Skeletal muscle cell (primary cell): ENCODE measurements at places on chromosomes 11 and 22.
A peak's percentile ranks its signal among the peaks of the same experiment; 100 is the strongest.

DNA sequence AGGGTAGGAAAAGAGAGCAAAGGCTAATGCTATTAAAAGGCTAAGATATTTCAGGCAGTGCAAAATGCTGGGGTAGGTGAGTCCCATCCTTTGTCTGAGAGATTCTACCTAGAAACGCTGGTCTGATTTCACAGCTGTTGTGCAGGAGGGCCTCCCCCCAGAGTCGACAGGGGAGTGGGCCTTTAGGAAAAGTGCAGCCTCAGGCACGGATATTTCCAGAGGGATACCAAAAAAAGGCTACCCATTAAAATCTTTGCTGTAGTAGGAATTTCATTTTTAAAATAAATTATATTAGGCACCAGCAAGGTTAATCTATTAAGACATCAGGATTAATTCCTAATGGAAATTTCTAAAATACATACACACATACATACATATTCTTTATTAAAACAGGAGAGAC is 280.5 kb downstream of the OPCML start:
- no peak for DNase-seq

GRCh38 chr11:40161854-40162410 is 1297.5 kb downstream of the LRRC4C start:
- no peak for DNase-seq

DNA sequence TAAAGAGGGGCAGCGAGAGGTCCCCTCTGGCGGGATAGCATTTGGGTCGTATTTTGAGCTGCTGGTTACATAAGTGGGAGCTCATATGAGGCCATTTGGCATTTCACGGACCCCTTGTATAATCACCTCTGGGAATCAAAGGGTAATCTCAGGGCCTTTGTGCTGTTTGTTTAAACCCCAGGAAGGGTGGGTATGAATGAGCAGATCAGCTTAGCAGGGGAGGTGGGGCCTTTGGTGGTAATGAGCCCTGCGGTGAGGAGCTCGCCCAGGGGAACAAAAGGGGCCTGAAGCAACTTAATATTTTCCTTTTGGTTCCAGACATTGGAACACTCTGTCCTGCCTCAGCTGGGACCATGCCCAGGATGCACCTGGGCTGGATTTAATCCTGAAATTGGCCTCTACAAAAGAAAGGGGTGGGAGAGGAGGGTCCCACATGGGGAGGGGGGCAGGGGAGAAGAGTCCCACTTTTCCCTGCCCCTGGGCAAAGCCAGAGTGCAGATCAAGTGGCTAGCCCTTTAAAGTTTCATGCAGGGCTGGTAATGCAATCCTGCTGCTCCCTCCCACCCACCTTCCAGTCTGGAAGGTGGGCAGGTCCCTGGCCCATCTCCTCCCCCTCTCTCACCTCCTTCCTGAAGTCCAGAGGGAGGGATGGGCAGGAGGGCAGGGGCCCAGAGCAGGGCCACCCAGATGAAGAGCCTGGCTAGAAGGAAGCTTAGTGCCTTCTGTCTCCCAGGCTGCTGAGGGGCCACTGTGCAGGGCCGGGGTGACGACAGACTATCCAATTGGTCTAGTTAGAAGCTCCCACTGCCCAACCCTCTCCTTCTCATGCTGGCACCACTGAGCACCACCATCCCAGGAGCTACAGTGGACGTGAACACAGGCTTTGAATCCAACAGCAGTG is 10.5 kb downstream of the TSKU start:
- peak; percentile 62 for DNase-seq

DNA sequence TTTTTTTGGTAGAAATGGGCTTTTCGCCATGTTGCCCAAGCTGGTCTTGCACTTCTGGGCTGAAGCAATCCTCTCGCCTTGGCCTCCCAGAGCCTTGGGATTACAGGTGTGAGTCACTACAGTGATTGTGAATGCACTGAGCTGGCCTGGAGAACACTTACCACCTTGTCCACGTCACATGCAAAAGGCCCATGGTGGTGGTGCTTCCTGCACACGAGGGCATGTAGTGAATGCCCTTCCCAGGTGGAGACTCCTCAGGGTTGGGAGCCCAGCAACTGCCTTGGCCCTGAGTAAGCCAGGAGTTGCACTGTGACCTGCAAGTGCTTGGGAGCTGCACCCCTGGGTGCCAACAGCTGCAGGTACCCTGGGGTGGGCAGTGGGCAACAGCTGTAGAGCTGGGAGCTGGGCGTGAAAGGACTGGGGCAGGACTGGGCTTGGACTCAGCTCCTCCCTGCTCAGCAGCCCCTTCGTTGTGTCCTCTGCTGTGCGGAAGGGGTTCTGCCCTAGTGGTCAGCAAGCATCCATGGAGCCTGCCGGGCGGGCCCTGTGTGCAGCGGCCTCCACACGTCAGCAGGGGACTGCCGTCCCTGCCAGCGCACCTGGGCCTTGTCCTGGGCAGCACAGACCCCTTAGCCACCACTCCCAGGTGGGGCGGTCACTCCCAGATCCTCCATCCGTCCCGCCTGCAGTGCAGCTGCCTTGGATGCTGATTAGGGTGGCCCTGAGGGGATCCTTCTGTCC is 9.3 kb upstream of the ADORA2A start:
- no peak for DNase-seq

GRCh38 chr11:100574894-100575769 is 112.0 kb upstream of the ARHGAP42 start:
- DNase-seq = no peak

DNA sequence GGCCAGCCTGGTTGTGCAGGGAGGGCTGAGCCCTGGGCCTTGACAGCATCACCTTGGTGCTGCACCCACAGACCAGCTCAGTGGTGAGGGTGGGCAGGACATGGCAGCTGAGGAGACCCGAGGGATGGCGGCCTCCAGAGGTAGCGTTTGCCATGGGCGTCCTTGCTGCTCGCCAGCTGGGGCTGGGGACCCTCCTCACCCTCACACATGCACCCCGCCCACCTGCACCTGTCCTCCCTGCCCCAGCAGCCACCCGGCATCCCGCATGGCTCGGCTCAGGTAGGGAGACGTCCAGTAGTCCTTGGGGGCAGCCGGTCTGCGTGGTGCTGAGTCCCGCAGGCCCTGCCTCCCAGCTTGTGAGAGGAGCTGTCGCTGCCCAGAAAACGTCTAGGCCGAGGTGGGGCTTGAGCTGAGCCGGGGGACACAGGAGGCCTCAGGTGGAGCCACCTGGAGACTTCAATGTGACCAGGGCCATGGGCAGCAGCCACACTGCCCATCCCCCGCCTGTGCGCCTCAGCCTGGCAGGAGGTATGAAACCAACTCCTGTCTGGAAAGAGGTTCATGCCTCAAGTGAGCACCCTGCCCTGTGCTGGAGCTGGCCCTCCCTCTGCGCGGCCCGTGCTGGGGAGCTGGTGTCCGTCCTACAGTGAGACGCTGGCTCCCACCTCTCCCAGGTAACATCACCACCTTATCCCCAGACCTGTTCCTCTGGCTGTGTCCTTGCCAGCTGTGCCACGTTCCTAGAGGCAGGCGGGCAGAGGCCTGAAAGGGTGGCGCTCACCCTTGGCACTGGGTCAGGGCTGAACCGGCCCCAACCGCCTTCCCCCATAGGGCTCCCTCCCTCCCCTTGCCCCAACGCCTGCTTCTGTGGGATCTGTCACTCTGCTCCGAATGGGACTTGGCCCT is 3.3 kb upstream of the TRABD start:
- no peak for DNase-seq

GRCh38 chr11:103488579-103488978 is 379.4 kb downstream of the DYNC2H1 start:
- no peak for DNase-seq

GRCh38 chr11:92332986-92333385 is 108.4 kb downstream of the FAT3 start:
- peak; percentile 55 for DNase-seq

DNA sequence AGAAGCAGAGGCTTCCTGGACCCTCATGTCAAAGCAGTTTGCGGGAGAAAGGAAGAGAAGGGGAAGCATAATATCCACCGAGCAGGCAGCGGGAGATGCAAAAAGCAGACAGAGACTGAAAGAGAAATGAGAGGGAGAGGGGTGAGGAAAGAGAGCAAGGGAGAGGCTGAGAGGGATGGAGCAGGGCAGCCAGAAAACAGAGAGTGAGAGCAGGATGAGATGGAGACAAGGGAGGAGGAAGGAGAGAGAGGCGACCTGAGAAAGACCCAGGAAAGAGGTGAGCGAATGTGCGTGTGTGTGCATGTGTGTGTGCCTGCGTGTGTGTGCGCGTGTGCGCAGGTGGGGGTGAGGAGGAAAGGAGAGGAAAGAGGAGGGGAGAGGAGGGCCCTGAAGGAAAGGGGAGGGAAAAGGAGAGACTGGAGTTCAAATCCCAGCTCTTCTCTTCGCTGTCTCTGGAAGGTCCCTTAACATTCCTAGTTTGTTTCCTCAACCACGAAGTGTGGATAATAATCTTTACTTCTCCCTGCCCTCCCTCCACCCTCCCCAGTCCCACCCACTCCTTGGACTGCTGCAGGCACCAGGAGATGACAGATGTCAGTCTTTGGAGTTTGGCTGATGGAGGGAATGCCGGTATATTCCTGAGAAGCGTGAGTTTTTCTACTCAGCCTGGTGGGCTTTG is 67.9 kb downstream of the ISX start:
- no peak for DNase-seq

DNA sequence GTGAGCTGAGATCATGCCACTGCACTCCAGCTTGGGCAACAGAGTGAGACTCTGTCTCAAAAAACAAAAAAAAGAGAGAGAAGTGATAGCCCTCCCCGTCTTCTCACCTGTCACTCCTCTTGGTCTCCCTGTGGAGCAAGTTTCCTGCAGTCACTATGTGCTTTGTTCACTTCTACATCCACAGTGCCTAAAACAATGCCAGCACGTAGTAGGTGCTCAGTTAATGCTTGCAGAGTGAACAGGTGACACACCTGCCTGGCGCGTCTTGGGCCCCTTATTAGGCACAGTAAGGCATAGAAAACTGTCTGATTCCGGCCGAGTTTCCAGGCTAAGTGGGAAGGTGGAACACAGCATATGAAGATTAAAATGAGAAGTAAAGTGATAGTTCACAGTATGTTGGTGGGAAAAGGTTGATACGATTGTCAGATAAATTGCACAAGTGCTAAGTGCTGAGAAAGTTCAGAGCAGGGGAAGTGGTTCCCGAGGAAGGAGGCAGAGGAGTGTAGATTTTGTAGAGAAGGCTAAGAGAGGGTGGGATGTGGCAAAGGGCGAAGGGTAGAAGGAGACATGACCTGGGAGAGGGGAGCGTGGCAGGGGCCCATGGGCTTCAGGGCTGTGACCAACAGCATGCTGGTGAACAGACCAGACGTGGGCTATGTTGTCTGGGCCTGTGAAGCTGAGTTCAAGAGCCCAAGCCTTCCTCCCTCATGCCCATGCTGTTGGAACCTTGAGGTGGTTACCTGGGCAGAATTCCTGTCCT is 41.9 kb downstream of the BCR start:
- no peak for DNase-seq

GRCh38 chr11:119461229-119461963 is 38.4 kb upstream of the THY1 start:
- no peak for DNase-seq

- DNase-seq = peak; percentile 41
Measured at GRCh38 chr11:111631666-111632039, 29.4 kb downstream of the SIK2 start.

DNA sequence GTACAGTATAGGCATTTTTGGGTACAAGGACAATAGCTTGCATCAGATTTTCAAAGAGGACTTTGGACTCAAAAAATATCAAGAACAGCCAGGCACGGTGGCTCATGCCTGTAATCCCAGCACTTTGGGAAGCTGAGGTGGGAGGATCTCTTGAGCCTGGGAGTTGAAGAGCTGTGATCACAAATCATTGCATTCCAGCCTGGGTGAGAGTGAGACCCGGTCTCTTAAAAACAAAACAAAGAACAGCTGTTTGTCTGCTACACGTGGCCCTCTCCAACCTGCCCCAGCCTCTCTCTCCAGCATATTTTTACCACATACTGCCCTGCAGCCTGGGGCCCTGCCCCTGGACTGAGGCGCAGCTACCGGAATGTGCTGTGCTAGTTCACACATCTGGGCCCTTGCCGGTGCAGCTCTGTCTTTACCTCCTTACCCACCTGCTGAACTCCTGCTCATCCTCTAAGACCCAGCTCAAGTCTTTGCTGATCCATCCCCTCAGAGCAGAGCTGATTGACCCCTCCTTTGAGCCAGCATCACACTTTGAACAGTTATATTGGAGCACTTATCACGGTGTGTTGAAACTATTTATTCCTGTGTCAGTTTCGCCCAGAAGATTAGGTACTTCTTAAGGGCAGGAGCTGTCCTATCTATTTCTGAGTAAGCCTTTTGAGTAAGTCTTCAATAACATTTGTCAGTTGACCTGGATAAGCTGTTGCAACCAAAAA is 29.4 kb downstream of the GRIK4 start:
- DNase-seq = no peak

DNA sequence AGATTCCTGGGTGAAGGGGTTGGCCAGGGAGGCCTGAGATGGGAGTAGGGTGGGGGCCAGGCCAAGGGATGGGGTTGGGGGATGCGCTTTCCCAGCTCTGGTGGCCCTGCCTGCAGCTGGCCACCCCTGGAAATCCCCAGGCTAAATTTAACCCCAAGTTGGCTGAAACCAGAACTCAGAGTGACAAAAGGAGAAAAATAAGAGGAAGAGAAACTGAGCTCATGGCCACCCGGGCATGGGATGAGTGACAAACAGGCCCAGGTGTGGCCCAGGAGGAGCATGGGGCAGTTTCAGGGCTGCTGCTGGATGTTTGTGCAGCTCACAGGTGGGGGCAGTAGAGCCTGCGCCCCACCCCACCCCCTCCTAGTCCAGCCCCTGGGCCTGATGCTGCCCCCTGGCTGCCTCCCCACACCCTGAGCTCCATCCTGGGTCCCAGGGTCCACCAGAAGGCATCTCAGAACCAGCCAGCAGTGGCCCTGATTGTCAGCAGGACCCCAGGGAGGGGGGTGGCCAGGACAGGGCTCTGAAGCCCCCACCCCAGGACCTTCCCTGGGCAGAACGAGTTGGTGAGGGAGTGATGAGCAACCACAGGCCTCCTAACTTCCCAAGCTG is 48.0 kb downstream of the IGLL5 start:
- no peak for DNase-seq

GRCh38 chr11:16440136-16440535 is 83.8 kb upstream of the SOX6 start:
- no peak for DNase-seq

GRCh38 chr11:73321604-73322381 is 13.7 kb downstream of the ARHGEF17 start:
- DNase-seq = no peak

DNA sequence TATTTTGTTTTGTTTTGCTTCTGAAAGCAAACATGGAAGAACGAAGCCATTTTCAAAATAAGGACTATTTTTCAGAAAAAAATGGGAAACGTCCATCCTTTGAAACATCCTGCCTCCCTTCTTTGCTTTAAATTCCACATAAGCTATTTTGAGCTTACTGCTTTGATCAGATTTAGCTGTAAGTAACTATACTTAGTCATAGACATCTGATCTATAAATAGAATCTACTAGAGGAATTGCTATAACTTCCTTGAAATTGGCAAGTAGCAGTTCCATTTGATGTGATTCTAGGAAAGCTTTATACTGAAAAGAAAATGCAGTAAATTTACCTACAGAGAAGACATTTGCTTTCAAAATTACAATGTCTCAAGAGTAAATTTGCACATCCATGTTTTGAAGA is 305.8 kb downstream of the TTC28 start:
- no peak for DNase-seq

GRCh38 chr11:125335106-125335505 is 161.0 kb downstream of the FEZ1 start:
- DNase-seq = no peak

GRCh38 chr11:10696468-10697322 is 3.1 kb upstream of the IRAG1 start:
- DNase-seq = no peak
